ENCODE measurements at places on chromosomes 7 and 10. TPM values are rescaled to one million over a fixed set of nuclear protein-coding genes. Genes with fewer than 3 reads are reported as not detected.

DNA sequence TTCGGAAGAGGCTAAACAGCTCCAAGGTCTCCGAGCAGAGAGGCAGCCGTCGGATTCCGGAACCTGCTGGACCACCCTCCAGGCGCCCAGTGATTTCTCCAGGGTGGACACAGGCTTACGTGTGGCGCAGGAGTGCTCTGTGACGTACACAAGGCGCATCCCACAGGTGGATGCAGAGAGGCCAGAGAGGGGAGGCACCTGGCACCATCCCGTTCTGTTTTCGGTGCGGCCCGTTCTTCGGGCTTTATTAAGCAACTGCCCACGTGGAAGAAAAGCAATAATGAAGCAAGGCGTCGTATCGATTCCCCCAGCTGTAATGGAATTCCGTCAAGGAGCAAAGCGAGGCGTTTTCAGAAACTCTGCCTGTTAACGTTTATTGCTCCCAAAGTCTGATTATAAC is 163.6 kb downstream of the PTPRN2 start:
- no peak for DNase-seq

GPR22 gene
- not detected for total RNA-seq

GRCh38 chr7:45084336-45084735 is 4.4 kb downstream of the NACAD start:
- DNase-seq: no peak

GRCh38 chr10:43846187-43846680 is 197.6 kb upstream of the ZNF32 start:
- DNase-seq: peak; percentile 75

Measured in HT1080 (cell line).